ENCODE measurements at places on chromosomes 12 and 14. TPM values are rescaled to one million over a fixed set of nuclear protein-coding genes. Genes with fewer than 3 reads are reported as not detected.

GRCh38 chr12:61137677-61138414, 1122.4 kb upstream of the USP15 start:
- DNase-seq = no peak

DNA sequence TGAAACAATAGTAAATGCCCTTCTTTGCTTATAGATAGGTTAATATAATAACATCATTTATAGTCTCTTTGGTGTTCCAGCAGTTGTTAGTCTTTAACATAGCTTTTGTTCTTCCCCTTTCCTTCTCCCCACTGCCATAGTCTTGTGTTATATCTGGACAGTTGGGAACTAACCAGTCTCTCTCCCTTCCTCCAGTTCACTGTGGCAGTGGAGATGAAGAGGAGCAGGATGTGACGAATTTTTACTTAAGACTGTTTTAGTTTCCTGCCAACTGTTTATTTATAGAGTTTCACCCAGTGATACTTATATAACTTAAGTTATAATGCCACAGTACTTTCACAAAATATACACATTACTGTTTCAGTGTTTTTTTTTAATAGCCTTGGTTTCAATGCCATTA, 277.4 kb downstream of the PDZRN4 start:
- DNase-seq = no peak

- no peak for DNase-seq
Measured at GRCh38 chr12:83172441-83172840, 485.7 kb downstream of the TMTC2 start.

GRCh38 chr14:97655169-97655948, 858.2 kb downstream of the VRK1 start:
- no peak for DNase-seq

GRCh38 chr12:5988659-5989116, 43.6 kb upstream of the ANO2 start:
- peak; percentile 65 for DNase-seq

DNA sequence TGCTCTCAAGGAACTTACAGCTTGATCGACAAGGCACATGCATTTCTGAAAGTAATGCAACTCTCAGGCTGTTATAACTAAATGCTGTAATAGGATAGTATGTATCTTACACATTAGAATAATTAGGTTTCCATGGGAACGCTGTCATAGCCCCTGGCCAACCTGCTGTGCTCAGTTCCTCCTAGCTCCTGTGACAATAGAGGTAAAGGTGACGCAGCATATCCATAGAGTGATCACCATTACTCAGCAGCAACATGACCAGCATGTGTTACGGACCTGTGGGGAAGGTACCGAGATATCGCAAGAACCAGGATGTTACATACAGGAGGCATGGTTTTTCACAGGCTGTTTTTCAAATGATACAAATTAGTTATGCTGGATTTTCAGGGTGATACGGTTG, 150.7 kb downstream of the CAND1 start:
- DNase-seq = no peak

DNA sequence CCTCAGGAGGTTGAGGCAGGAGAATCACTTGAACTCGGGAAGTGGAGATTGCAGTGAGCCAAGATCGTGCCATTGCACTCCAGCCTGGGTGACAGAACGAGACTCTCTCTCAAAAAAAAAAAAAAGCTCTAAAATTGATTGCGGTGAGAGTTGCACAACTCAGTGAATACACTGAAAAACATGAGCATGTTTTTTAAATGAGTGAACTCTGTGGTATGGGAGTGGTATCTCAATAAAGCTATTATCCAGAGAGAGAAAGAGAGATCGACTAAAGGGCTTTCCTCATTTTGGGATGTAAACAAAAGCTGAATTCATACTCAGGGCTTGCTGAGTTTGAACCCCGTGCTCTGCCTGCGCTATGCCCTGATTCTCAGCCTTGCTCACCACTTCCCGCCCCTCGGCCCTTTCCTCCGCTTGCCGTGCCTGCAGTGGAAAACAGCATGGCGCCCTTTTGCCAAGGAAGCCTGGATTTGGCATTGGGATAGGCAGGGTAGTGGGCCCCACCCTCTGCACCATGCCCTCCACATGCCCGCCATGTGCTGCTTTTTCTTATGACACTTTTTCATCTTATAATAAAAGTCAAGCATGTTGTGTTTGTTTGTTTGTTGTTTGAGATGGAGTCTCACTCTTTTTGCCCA, 102.5 kb downstream of the LGMN start:
- DNase-seq = no peak

DNA sequence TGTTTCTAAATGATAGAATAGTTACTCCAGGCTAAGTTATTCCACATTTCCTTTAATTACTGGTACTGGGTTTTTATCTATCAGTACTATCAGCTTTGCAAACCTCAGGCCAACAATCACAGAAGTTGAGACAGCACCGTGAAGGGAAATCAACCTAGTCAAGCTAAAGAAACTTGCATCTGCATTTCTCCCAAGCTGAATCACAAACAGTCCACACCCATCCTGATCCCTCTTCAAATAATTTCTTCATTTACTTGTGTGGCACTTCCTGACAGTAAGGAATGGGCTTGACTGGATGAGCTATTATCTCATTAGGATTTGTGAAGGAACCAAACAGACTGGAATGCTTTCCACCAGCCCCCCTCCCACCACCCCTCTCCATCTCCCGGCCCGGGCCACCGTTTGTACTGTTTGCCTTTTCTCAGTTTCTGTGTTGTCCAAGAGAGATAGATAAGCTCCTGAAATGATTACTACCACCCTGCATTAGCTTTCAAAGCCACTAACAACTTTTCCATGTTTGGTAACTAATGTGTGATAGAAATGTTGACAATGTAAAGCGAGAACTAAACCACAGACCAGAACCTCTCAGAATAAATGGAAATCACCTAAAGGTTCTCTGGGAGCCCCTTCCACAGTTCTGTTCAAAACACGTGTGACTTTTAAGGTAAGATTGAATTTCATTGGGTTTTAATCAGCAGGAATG, 236.3 kb downstream of the SLC25A21 start:
- no peak for DNase-seq

- no peak for DNase-seq
Measured at GRCh38 chr14:97486601-97487120, 689.5 kb downstream of the VRK1 start.

GRCh38 chr12:29241821-29242591, 92.9 kb downstream of the FAR2 start:
- no peak for DNase-seq

DNA sequence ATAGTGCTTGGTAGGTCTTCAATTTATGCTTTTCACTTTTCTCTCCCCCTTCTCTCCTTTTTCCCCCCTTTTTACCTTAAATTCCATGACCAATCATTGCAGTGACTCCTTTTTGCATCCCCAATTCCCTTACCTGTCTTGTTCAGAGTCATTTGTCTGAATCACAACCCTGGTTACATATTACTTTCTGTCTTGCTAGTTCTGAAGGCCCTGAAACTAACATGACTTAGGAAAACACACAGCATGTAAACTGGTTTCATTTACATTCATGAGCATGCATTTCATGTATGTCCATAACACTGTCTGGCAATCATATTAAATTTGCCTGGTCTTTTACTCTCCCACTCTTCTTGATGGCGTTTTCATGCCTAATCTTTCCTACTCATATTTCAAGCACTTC, 20.3 kb upstream of the FOXG1 start:
- DNase-seq = no peak

GRCh38 chr12:94290353-94290752, 142.0 kb downstream of the PLXNC1 start:
- DNase-seq = peak; percentile 27

GRCh38 chr12:115227137-115227615, 543.2 kb upstream of the TBX3 start:
- DNase-seq = peak; percentile 19

Gene DIO3
- total RNA-seq = 0.21 TPM

Gene FAM222A
- 7.2 TPM for total RNA-seq

Gene NAV3
- 7.5 TPM for total RNA-seq

Gene TEAD4
- total RNA-seq = 5.8 TPM

Gene B4GALNT1
- total RNA-seq = 3.0 TPM

Gene CCDC175
- total RNA-seq = not detected
